ENCODE measurements at places on chromosomes 4 and X. TPM values are rescaled to one million over a fixed set of nuclear protein-coding genes. Genes with fewer than 3 reads are reported as not detected.

DNA sequence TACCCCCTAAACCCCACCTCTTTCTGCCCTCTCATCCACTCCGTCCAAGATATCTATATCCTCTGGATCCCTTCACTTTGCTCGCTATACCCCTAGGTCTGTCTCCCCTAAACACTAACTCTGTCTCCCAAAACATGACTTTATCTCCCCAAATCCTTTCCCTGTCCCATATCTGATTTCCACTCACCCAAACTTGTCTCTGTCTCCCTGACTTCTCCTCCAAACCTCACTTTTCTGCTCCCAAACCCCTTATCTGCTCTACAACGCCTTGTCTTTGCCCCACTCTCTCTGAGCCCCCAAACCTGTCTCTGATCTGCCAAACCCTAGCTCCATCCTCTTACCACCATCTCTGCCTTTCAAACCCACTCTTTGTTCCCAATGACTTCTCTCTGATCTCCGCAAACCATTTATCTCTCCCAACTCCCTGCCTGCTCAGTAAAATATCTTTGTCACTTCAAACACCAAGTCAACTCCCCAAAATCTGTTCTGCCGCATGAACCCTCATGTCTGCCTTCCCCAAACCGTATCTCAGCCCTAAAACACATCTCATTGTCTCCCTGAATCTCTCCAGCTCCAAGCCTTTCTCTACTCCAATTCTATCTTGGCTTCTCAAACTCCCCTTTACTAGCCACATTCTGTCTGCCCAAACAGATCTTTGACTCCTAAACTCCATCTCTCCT lies 575 bp downstream of the GATA1 start:
- no peak for ATAC-seq

DNA sequence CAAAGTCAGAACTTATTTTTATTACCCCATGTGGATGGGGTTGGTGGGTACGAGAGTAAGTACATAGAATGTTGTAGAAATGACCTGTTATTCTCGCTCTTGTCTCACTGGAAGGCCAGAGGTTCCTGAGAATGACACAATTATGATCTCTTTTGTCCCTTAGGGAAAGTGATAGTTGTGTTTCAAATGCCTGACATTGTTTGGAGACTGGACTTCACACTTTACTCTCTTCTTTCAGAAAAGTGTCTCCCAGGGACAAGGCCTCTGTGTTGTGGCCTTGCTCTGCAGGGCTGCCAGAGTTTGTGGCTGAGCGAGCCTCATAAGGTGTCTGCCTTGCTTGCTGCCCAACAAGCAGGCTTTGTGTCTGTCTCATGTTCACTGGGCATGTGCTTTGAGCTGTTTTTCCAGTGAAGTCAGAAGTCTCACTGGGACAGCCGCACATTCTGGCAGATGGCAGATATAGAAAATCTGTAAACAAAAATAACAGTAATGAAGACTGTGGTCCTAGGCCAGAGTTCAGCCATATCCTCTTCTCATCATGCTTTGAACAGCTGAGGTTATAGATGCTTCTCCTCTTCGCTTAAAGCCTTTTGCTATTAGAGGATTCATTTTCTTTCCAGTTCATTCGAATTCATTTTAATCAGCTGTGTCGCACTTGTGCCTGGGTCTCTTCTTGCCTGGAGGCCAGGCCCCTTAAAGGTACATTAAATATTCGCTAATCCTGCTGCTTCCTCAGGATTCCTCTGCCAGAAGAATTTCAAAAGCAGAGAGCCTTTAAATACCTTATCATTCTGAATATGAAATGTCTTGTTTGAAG lies 14.4 kb downstream of the PPEF1 start:
- no peak for ATAC-seq

- no peak for ATAC-seq
Observed at GRCh38 chrX:55874807-55875206, 157.3 kb downstream of the RRAGB start.

DNA sequence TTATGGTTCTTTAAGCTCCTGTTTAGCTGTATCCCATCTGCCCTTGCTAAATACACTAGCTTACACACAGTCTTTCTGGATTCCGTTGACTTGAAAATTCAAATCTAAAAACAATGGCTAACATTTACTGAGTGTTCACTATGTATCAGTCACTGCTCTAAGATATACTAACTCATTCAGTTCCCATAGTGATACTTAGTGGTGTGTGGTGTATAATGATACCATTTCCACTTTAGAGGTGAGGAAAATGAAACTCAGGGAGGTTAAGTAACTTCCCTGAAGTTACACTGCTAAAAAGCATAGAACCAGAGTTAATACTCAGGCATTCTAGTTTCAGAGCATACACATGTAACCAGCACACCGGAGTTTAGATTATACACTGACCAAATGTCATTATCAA lies 762.0 kb downstream of the GRID2 start:
- no peak for ATAC-seq

- ATAC-seq, result no peak
Observed at GRCh38 chr4:119537586-119537985, 91.0 kb downstream of the PDE5A start.

DNA sequence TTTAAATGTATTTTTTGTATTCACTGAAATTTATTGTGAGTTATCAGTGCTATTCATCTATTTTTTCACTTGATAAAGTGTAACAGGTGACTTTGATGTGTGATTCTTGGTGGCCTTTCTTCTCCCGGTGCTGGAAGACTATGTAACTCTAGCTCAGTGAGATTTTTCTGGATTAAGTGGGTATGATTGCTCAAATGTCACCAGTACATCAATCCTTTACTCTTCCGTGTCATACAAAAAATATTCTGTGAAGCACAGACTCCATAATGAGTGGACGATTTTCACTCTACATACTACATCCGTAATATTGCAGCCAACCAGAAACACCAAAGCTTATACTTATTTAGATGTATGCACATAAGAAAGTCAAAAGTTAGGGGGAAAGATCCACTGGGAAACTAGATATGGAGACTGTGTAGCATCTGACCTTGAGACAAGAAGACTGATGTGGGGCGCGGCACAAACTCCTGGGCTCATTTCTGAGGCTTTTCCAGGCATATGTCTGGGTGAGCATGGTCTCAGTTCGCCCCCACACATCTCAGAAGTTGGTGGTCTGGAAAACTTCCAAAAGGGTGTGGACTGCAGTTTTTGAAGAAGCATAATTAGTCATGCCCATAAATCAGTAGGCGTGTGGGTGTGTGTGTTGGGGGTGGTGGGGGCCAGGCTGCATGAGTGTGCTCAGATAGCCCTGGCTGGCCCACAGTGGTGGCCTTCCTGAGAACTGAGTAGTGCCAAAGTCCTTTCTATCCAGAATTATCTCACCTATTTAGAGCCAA lies 53.9 kb upstream of the TENM3 start:
- ATAC-seq, result no peak

- ATAC-seq, result no peak
Observed at GRCh38 chr4:153248641-153249198, 44.5 kb downstream of the TRIM2 start.

DNA sequence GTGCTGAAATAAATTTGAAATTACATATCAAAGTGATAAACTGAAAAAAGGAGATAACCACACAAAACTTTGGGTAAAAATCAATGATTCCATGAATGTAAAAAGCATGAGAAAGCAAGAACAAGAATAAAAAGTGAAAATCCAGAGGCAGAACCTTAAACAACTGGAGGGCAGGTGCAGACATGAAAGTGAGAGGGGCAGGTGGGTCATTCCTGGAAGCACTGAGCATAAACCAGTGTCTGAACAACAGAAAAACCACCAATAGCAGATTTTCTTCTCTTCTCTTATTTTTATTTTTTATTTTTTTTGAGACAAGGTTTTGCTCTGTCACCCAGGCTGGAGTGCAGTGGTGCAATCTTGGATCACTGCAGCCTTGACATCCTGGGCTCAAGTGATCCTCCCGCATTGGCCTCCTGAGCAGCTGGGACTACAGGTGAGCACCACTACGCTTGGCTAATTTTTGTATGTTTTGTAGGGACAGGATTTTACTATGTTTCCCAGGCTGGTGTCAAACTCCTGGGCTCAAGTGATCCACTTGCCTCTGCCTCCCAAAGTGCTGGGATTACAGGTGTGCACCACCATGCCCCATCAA lies 46.8 kb upstream of the GPR78 start:
- no peak for ATAC-seq

GRCh38 chr4:36915717-36916116 lies 328.8 kb upstream of the NWD2 start:
- no peak for ATAC-seq

DNA sequence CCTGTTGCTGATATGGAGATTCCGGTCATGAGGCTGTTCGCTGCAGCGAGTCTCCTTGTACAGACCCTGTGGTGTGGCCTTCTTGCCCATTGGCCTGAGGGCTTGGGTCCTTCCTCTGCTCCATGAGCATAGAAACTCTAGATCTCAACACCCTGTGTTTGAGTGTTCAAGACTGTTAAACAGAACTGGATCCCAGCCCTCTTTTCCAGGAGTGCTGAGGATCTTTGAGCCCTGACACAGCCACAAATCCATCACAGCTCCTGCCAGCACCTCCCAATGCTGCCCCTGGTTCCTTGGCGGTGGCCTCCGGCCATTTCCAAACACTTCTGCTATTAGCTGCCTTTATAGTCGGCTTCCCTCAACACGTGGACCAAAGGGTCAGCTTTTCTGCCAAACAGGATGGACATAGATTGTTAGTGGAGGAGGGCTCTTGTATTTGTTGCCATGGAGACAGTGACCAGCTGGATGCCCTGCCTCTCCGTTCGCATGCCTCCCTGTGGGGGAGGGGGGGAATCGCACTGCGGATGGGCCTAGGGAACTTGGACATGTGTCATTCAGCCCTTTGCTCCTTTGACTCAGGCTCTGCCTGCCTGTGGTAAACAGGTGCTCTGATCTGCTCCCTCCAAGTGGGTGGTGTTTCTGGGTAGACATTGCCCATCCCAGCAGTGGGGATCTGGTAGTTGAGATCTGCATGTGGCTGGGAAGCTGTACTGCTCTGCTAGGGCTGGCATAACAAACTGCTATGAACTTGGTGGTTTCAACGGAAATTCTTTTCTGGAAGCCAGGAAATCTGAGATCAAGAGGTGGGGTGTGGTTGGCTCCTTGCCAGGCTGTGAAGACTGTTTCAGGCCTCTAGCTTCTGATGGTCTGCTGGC lies 6.9 kb upstream of the WDR1 start:
- peak; percentile 41 for ATAC-seq

DNA sequence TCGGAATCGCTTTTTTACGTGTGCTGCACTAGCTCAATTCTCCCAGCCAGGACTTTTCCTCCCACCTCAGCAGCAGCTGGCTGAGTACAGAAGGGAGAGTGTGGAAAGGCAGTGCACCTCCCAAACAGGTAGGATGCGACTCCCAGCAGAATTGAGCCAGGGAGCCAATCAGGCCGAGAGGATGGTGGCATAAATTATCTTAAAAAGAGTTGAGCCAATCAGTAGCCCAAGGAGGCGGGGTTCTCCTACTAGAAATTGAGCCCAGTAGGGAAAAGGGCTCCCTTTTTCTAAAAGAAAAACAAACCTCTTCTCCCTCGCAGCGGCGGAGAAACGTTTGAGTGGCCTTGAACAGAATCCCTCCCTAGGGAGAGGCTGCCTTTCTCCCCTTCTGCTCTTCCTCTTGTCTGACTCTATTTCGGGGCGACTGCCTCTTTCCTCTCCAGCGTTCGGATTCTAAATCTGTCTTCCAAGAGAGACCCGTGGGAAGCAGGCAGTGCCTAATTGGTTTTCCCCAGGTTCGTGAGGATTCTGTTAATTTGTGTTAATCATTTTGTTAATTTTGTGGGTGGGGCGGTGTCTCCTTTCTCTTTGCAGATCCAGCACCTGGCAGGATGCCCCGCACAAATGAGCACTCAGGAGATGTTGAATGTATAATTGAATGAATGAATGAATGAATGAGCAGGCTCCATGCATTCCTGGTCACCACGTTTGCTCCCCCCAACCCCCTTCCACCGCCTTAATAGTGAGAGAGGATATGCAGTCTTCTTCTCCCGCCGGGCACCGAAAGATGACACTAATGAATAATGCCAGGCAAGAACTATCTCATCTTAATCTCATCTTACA lies at the start of gene GABRG1:
TSS of gene GABRG1 (minus strand) at position 142 of the 843 bp plus-strand sequence. CDS start at position 1, 141 bp downstream.
- no peak for ATAC-seq

GRCh38 chr4:158172261-158173258 lies at the start of gene GASK1B:
GASK1B (minus strand) TSS chr4:158173025; CDS start chr4:158171375, 1,650 bp downstream.
- ATAC-seq, result no peak

DNA sequence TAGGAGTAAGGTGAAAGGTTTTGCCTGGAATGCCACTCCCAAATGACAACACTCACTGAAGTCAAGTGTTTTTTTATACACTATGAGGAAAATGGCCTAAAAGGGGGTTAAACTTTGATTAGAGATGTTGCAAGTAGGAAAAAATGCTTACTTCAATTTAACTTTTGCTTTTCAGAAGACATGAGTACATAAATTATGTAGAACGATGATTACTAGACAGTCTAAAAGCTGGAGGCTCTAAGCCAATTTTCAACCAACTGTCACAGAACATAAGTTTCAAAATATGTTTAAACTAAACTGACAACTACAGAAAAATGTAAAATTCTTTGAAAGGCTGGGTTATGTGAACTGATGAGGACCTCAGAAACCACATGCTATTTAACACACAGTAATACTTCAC lies 83.4 kb downstream of the SHISA3 start:
- ATAC-seq, result no peak

DNA sequence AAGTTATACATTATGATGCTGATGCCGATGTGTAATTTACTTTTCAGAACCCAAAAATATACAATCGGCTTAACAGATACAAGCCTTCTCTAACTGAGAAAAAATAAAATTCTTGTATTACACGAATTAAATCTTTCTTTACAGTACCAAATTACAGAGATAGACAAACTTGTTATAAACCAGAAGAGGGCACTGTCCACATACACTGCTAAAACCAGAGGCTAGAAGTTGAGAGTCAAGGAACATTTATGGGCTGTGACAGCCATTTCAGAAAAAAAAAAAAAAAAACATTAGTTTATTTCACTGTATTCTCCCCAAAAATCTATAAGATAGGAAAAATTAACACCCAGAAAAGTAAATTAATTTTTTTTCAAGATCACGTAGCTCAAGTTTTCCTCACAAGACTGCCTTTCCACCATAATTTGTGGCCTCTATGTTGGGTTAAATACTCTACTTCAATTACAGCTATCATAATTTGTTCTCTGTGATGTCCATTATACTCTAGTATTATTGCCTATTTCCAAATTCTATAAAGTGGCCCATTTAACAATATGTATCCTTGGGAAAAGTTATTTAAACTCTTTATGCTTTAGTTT lies 12.0 kb downstream of the EREG start:
- ATAC-seq, result peak; percentile 37

- no peak for ATAC-seq
Observed at GRCh38 chrX:71222929-71223328, at the start of gene GJB1. GJB1 (plus strand) TSS chrX:71223224; CDS start chrX:71223708, 484 bp downstream.

The DMP1 gene
- not detected for total RNA-seq

The PRRG3 gene
- total RNA-seq, result not detected

The FAM193A gene
- total RNA-seq, result 12.0 TPM

The SEC24B gene
- total RNA-seq, result 23.1 TPM

The NAT8L gene
- 0.04 TPM for total RNA-seq

The ARR3 gene
- total RNA-seq, result not detected

The BTC gene
- 1.4 TPM for total RNA-seq

The CD38 gene
- total RNA-seq, result 2.6 TPM

The USP27X gene
- total RNA-seq, result 1.2 TPM

The FGFBP2 gene
- not detected for total RNA-seq

The CPZ gene
- 0.80 TPM for total RNA-seq
